ENCODE measurements at places on chromosomes 3 and 15.

DNA sequence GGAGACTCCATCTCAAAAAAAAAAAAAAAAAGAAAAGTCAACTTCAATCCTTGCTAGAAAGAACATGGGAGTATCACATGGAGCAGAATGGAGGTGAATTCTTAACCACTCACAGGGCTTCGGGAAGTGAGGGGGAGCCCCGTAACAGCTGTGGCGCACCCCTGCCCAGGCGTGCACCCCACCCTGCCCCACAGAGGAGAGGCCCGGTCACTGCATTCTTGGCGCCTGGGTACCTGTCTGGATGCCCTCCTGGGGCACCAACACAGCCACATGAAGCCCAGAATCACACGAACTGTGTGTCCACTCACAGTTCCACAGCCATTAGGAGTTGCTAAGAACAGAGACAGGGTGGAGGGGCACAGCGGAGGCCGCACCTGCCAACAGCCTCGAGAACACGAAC, 51.8 kb downstream of the NIPA2 start:
- no peak for DNase-seq

DNA sequence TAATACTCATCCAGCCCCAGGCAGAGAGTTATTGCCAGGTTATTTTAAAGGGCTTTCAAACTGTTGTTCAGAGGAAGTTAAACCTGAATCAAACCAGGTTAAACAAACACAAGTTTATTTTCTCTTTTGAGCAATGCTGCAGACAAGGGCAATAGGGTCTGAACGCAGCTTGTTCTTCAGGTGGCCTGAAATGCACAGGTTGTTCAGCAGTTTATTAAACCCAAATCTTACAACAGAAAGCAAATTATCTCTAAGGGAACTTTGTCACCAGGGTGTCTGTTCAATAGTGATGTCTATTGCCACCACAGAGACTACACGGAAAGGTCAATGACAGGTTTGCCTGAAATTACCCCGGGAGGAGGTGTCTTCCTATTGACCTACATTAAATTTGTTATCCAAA, 134.0 kb downstream of the IL5RA start:
- DNase-seq: no peak

DNA sequence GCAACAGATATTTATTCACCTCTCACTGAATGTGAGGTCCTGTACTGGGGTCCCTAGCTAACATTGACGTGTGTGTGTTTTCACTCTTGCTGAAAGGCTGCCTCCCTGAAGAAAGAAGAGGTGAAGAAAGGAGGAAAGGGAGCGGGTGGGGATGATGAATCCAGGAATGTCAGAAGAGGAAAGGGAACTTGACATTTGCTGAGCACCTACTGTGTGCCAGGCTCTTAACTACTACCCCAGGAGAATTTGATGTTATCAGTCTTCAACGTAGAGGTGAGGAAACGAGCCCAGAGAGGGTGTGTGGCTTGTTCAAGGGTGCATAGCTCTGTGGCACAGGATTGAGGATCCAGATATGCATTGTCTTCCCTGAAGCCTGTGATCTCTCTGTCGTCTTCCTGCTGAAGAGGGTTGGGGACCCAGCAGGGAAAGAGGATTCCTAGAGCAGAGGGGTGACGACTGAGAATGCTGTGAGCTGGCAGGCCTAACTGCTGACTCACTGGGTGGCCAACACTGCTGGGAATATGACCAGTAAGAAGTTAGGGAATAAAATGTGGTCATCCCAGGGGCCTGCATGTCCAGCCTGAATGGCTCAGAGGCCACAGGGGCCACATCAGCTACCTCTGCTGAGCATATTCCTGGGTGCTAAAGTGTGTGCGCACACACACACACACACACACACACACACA, 6.6 kb upstream of the ATP2B2 start:
- no peak for DNase-seq

- no peak for DNase-seq
Observed at GRCh38 chr3:69273896-69274295, 112.0 kb downstream of the FRMD4B start.

DNA sequence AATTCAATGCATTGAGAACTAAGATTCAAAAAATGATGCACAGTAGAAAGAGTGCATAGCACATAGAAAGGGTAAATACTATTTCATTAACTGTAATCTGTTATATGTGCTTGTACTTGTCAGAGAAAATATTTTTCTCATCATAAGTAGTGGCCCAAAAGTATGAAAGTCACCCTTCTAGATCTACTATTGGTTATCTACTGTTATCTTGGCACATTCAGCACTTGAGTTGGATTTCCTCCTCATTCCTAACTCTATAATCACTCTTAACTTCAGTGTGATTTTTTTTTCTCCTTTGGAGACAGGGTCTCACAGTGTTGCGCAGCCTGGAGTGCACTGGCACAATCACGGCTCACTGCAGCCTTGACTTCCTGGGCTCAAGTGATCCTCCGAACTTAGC, 194.4 kb downstream of the PCCB start:
- DNase-seq: no peak

DNA sequence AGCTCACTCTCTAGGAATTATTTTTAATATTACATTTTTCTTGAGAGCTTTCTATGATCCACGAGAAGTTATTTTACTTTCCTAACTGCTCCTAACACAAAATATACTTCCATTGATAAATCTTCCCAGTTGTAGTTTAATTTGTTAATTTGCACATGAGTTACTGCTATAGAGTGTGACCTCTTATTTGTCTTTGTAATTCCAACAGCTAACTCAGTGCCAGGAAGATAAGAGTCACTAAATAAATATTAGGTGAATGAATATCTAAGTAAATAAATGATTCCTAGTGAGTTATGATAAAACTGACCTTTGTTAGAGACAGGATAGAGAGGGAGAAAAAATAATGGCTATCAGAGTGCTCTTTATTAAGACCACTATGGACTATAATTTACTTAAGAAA, 319.9 kb downstream of the NAALADL2 start:
- DNase-seq: peak; percentile 63
